ENCODE measurements at places on chromosomes 6 and 20.
A peak's percentile ranks its signal among the peaks of the same experiment; 100 is the strongest.

DNA sequence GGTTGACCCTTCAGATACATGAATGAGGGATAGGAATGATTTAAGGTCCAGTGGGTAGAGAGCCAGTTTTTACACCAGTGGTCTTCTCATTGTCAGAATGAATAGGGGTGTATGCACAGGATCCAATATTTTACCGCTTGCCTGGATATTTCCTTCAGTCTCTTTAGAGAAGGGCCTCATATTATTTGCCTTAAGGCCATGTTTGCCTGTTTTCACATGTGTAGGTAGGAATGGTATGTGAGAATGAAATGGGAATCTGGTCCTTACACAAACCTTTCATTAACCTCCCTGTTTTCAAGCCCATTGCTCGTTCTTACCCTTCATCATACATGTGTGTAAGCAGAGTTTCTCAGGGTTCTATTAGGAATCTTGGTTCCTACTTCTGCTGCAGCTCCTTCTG is 62.4 kb downstream of the LIN28B start:
- no peak for DNase-seq

DNA sequence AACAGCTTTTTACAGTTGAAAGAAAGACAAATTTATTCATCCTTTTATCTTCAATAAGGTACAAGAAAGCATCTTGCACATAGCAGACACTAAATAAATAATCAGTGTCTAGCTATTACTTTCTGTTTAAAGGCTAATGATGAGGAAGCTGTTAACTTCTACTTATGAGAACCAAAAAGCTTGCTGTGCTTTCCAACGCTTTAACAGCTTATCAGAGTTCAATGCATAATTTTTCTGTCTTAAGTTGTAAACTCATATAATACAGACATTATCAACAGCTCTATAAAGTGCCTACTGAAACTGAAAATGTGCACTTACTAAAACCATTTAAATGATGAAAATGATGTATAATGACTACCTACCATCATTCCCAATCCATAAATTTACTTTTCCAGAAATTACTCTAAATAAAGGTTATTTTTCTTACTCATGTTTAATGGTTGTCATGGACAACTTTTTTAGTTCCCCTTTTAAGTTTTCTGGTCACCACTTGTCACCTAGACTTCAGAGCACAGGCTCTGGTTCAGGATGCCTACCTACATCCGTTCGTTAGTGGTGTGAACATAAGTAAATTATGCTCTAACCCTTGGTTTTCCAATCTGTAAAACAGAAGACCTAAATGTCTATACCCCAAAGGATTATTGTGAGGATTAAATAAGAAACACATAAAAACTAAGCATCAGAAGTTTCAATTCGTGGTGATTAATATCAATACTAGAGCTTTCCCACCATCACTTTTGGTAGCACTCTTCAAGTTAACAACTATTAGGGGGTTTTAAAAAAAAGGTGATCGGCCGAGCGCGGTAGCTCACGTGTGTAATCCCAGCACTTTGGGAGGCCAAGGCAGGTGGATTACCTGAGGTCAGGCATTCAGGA is 8.0 kb downstream of the PNISR start:
- DNase-seq, result no peak

DNA sequence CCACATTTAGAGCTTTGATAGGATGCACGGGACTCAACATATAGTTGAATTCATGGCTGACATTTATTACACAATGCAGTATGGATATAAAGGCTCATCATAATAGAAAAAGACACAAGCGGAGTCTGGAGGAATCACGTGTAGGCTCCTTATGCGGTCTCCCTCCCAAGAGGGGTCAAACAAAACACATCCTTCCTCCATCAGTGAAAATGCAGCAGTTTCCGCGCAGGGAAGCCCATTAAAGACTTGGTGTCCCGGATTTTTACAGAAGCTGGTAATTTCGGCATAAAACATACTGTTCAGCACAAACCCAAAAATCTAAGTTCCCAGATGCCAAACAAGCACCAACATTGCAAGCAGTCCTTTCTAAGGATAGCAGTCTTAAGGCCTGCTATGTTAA is 1.1 kb downstream of the USP45 start:
- DNase-seq, result no peak

DNA sequence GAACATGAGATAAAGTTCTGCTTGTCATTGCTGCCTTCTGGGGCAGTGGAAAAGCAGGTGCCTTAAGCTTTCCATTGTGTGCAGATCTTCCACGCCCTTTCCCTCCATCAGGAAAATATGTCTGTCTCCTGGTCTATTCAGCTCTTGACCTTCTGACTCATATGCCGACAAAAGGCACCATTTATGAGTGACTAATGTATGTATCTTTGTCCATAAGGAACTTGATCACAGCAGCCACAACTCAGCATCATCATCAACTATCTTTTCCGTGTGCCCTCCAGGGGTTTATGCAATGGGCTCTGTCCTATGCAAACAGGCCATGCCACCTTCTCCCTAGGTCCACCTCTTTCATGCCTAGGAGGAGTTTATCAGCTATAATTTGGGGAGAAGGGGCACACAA is 102.7 kb upstream of the QKI start:
- DNase-seq, result peak; percentile 11

DNA sequence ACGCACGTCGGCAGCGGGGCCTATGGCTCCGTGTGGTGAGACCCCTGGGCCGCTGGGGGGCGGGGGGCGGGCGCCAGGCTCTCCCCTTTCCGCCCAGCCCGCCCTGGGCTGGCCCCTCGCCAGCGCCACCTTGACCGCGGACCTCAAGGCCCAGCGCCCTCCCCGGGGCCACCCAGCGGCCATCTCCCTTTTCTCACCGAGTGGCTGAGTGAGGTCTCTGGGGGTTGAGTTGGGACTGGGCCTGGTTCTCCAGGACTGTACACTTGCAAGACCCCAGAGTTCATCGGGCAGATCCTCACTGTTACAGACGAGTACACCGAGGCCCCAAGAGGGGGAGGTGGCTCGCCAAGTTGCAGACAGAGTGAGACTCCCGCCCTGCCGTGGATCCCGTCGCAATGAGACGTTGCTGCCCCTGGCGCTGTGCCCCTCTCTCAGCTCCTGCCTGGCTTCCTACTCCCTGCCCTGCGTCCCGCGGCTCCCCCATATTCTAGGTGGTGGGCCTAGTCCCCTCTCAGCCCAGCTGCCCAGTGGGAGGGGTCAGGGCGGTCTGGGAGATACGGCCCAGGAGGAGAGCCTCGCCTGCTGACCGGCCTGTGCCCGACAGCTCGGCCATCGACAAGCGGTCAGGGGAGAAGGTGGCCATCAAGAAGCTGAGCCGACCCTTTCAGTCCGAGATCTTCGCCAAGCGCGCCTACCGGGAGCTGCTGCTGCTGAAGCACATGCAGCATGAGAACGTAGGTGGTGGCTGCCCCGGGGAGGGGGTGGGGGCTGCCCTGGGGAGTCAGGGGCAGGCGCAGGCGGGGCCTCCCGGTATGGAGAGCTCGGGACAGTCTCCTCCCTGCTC is 576 bp downstream of the MAPK13 start:
- DNase-seq, result no peak

Measured in vagina (tissue), 2 donors.